Activated CD8-positive, alpha-beta memory T cell treated with anti-CD3 and anti-CD28 coated beads for 1 hour (primary cell): ENCODE measurements at places on chromosomes 7 and 10.

DNA sequence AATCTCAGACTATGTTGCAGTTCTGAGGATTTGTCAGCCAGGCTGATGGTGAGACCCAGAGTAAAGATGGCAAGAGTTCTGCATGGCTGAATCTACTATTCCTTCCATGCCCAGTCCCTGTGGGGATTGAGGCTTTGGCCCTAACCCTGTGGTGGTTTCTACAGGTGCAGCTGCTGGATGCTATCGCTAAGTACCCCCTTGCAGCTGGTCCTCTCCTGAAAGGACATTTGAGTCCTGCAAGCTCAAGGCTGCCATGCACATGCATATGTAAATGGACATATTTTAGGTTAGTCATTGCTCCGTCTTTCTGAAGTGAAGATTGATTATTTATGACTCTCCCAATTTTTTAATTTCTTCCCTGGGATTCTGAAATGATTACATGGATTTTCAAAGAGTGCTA is 1122.2 kb upstream of the CELF2 start:
- DNase-seq = no peak

DNA sequence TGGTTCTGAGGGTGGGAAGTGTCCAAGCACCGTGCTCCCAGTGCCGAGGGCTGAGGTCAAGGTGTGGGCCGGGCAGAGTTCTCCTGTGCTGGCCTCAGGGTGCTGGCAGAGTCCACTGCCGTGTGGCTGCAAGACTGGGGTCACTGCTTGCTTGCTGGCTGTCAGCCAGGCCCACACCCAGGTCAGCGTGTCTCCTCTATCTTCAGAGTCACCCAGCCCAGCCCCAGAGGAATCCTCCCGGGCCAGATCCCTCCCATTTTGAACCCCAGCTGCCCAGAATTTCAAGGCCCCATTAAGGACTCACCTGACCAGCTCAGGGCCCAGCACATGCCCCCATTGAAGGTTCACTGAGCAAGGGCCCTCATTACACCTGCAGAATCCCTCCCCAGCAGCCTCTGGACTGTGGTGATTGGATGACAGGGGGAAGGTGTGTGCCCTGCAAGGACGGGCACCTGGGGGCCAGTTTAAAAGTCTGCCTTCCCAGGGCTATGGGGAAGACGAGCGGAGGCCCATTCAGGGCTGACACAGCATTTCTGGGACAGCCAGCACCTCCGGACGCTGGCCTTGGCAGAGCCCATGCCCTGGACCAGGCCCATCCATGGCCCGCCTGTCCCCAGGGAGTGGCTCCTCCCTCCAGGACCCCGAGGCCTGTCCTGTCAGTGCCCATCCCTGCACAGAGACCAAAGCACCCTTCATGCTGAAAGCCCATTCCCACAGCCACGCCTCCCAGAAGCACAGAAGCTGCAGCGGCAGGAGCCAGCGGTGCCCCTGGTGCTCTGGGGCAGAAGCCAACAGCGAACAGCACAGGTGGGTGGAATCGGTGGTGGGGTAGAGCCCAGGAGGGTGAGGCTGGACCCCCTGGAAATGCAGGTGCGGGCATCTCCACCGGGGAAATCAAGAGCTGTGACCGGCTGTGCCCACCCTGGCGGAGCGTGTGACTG is 45.1 kb upstream of the PPP2R2D start:
- no peak for DNase-seq

DNA sequence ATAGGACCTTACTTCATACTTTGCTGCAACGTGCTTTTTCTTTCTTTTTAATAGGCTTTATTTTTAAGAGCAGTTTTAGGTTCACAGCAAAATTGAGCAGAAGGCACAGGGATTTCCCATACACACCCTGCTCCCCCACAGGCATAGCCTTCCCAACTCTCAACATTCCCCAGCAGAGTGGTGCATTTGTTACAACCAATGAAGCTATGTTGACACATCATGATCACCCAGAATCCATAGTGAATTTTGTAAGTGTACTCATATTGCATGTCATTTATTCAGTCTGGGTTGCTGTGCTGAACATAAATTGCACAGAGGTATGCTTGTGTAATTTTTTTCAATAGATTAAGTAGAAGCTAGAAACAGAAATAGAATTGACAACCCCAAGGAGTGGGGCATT is 327.3 kb downstream of the INHBA start:
- no peak for DNase-seq

DNA sequence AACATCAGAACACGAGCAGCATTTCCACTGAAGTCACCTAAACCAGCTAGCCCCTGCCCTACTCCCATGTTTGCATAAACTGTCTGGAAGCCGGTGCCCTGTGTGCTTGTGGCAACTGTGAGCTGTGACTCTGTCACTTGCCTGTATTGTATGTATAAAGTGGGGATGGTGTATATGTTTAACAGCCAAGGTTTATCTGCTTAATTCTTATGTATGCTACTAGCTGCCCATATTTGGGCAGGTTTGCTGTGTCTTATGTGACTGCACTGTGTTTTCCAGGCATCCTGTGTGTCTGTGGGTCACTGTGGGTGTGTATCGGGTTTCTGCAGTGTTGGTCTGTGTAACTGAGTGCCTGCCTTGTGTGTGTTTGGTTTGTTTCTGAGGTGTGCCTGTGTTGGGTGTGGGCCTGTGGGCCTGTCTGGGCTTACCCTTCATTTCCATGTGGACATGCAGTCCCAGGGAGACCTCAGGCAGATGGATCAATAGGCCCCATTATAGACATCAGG is 9.3 kb downstream of the LBX1 start:
- DNase-seq = no peak

DNA sequence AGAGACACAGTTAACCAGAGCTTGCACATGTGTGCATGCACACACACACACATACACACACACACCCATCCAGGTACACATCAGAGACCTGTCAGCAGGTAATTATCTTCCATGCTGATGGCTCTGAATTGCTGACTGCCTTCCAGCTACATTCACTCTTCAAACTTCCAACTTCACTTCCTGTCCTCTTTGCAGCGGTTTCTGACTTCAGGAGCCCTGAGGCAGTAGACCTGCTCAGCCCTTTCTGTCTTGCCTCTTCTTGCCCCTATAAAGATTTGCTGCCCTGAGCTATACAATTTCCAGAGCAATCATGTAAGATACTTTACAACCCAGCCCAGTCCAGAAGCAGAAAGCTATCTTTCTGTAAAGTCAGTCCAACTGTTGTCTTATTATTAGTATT is 310.2 kb downstream of the FGFR2 start:
- no peak for DNase-seq

DNA sequence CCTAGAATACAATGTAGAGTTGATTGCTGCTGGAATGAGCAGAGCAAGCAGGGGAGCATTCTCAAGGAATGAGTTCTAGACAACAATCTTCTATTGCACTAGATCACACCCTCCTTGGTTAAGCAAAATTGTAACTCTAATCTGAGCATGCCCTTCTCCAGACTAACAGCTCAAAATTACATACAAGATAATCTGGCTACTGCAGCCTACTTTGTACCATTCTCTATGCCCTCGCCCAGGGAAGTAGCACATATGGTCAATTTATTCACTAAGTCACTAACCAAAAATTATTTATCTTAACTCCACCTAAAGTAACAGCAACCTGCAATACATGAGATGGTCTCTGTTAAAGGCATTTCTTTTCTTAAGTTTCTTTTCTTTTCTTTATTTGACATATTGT is 42.5 kb upstream of the KCTD7 start:
- DNase-seq = no peak

DNA sequence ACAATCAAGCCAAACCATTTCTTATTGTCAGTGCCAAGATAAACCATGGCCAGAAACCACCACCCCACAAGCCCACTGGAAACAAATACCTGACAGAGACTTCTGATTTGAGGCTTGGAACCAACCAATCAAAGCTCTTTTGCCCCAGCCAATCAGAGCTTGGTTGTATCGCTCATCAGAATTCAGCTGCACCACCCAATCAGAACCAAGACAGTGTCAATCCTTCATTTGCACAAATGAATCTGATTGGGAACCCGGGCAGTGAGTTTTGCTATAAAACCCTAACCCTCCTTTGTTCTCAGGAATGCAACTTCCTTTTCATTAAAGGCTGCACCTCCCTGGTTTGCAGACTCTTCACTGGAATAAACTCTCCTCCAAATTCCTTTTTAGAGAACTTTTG is 87.4 kb downstream of the ELAPOR2 start:
- DNase-seq = no peak

DNA sequence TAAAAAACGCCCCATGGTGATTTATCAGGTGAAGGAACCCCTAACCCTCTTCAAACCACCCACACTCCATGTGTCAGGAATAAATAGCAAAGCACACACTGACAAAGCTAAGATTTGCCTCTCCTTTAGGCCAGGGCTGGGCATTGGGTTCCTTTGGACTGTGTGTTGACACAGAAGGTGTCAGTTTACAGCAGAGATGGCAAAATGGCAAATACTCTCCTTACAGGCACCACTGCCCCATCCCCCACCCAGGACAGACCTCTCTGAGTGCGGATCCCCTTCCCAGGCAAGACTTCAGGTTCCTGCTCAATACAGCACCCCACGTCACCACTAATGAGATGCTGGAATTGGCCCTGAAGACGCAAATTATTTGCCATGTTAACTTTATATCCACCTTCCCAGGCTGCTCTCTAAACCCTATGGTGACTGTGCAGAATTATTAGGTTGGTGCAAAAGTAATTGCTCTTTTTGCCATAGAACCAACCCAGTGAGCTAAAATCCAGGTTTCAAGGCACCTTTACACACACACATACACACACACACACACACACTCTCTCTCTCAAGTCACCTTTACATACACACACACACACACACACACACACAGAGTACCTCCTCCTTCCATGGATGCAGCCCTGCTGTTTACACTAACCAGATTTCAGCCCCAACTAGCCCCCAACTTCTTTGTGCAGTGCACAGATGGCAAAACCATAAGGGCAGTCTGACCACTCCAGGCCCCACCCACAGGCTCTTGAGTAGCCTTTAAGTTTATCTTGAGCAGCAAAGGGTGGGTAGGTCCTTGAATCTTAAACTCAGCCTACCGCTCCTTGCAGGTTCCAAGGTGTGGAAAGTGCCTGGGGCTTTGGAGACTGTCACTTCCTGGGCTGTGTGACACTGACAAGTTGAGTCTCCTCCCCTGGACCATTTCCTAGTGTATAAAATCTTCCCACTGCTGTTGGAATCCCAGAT is 4.0 kb upstream of the ZCCHC24 start:
- no peak for DNase-seq

GRCh38 chr7:3013975-3014792 is 29.5 kb downstream of the CARD11 start:
- no peak for DNase-seq

DNA sequence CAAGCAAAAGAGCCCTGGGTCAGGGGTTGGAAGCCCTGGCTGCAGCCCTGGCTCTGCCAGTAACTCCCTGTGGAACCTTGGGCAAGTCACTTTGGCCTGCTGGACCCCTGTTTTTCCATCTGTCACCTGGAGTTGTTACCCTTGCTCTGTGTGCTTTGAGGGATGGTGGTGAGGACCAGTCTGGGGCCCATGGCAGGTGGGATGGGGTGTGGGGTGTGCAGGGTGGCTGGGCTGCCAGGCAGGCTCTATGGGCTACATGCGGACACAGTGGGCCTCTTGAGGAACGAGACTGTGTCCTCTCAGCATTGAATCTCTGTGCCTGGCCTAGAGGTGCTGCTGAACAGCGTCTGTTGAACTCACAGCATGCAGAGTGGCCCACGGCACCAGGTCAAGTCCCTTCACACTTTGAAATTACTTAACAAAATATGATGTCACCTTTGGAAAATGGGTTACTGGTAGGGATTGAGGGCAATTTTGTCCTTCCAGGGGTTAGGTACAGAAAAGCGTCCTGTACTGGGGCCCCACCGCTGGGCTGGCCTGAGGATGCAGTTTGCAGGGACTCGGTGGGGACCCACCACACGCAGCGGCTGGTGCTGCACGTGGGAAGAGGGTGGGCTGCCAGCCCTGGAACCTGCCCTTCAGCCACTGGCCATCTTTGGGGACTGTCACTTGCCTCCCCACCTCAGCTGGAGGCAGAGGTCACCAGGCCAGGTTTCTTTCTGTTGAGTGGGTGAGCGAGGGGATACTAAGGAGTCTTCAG is 45.3 kb downstream of the PRF1 start:
- no peak for DNase-seq

DNA sequence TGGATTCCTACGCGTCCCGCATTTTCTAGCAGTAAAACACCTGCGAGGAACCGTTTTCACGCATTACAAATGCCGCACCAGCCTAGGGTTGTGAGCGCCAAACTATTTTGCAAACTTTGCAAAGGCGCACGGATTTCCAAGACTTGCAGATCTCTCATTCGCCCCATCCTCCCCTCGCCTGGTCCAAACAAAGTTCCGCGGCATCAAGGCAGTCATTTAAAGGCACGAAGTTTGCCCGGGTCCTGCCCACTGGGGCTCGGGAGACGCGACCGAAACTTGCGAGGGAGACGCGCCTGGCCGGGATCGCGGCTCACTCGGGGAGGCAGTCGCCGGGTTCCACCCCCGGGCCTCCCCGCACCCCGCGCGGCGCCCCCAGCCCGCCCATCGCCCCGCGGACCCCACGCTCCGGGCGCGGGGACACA is 613 bp downstream of the USP6NL start:
- DNase-seq = no peak

DNA sequence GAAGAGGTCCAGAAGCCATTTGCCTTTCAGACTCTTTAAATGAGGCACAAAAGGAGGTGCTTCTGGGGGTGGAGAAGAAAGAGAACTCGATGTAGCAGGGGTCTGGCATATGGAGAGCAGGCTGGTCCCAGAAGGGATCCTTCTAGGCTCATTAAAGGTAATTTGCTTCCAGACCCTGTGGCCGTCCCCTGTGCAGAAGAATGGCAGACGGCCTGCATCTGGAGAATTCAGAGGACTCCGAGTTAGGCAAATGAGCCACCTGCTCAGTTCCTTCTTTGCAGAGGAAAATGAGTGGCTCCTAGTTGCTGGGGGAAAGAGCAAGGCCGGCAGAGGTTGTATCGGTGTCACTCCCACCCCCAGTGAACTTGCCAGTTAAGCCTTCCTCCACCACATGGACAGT is 73.8 kb upstream of the FAM180A start:
- DNase-seq = no peak

GRCh38 chr10:96482815-96483588 is 30.7 kb downstream of the TLL2 start:
- DNase-seq = no peak

GRCh38 chr7:7183061-7183837 is 905 bp downstream of the C1GALT1 start:
- peak; percentile 25 for DNase-seq

GRCh38 chr10:35075228-35075627 is 14.9 kb downstream of the CUL2 start:
- no peak for DNase-seq

DNA sequence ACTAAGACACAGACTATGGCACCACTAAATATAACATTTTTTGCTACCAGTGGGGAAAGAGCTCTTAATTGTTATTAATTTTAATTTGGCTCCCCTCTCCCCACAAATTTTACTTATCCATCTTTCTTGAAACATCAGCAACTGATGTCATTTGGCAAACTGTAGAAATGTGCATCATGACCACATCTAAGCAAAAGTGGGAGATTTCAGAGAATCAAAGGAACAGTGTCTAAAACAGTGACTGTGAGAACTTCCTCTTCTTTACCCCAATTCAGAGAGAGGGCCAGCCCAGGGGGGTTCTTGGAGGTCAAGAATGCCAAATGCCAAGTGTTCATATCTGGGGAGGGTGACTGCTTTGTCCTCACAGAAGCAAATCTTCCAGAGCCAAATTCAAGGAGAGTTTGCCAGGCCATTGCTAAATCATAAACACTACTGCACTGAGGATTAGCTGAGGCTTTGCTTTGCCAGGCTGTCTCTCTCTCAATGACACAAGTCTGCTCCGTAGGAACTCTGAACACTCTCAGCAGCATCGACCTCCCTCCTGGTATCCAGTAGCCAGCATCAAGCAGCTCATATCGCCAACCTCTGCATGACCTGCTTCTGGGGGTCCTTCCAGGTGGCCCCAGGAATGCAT is 65.6 kb downstream of the ITIH5 start:
- DNase-seq = no peak

GRCh38 chr10:13503745-13504463 is 24.9 kb downstream of the BEND7 start:
- DNase-seq = no peak
